Pancreas (tissue), 10 donors: ENCODE measurements at places on chromosomes 16 and 17. TPM values are rescaled to one million over a fixed set of nuclear protein-coding genes. Genes with fewer than 3 reads are reported as not detected.

- H3K4me1 ChIP-seq = peaks cover 9% of the 10 kb centered on the region
- H3K27me3 ChIP-seq = no peaks in the 10 kb centered on the region
- no peak for DNase-seq
- H3K27ac ChIP-seq = no peak overlapping the region
These were observed 2.6 kb downstream of the FN3KRP start for GRCh38 chr17:82718986-82719685.

Gene MEFV
- 0.22 TPM for total RNA-seq

Gene GSDMA
- 0.73 TPM for total RNA-seq

GRCh38 chr17:82315703-82316358, 1.6 kb downstream of the CD7 start:
- H3K4me1 ChIP-seq = no peaks in the 10 kb centered on the region
- H3K4me3 ChIP-seq = peak overlapping the region; percentile 5
- no peaks in the 10 kb centered on the region for H3K36me3 ChIP-seq
- H3K27me3 ChIP-seq = no peaks in the 10 kb centered on the region
- no peak for DNase-seq

GRCh38 chr17:65279456-65279855, 142.3 kb downstream of the RGS9 start:
- no peaks in the 10 kb centered on the region for H3K27me3 ChIP-seq
- no peak for DNase-seq
- no peaks in the 10 kb centered on the region for H3K4me1 ChIP-seq
- H3K4me3 ChIP-seq = no peak overlapping the region
- no peaks in the 10 kb centered on the region for H3K36me3 ChIP-seq

DNA sequence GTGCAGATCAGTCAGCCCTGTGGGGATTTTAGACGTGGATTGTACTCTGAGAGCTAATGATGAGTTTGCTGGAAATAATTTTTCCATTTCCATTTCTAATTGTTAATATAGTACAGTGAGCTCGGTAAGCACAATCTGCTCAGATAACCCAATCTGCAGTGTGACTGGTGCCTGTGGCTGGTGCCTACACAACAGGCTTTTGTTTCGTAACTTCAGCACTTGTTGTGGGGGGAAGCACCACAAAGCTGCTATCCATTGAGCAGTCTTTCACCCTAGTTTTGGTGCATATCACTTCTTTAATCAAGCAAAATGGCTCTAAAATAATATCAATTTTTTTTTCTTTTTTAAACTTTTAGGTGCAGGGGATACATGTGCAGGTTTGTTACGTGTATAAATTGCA, 534.9 kb upstream of the HSBP1 start:
- no peak for DNase-seq
- H3K4me3 ChIP-seq = no peak overlapping the region
- no peak overlapping the region for H3K27ac ChIP-seq
- H3K4me1 ChIP-seq = no peaks in the 10 kb centered on the region

DNA sequence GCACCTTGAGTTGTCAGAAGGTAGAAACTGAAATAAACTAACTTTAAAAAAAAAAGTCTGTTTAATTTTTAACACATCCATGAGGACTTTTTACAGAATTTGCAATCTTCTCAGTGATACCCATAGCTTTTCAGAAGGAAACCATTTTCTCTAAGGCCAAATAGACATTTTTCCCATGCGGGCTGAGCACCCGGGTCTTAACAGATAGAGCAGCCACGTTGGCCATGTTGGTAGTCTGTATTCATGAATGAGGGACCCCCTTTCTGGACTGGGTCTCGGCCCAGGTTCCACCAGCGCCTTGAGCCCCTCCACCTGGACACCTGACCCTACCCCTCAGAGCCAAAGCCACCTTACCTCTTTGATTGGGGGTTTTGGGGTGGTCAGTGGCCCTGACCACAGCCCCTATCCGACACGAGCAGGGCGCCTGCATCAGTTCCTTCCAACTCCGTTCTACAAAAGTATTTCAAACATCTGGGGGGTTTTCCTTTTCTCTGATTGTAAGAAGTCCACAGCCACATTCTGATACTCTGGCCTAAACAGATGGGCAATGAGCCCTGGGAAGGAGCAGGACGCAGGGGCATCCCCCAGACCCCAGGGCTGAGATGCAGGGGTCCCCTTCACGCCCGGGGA, 18.0 kb downstream of the CIBAR2 start:
- H3K4me1 ChIP-seq = peaks cover 13% of the 10 kb centered on the region
- H3K4me3 ChIP-seq = no peak overlapping the region
- no peaks in the 10 kb centered on the region for H3K36me3 ChIP-seq
- H3K27me3 ChIP-seq = no peaks in the 10 kb centered on the region
- no peak overlapping the region for H3K27ac ChIP-seq

DNA sequence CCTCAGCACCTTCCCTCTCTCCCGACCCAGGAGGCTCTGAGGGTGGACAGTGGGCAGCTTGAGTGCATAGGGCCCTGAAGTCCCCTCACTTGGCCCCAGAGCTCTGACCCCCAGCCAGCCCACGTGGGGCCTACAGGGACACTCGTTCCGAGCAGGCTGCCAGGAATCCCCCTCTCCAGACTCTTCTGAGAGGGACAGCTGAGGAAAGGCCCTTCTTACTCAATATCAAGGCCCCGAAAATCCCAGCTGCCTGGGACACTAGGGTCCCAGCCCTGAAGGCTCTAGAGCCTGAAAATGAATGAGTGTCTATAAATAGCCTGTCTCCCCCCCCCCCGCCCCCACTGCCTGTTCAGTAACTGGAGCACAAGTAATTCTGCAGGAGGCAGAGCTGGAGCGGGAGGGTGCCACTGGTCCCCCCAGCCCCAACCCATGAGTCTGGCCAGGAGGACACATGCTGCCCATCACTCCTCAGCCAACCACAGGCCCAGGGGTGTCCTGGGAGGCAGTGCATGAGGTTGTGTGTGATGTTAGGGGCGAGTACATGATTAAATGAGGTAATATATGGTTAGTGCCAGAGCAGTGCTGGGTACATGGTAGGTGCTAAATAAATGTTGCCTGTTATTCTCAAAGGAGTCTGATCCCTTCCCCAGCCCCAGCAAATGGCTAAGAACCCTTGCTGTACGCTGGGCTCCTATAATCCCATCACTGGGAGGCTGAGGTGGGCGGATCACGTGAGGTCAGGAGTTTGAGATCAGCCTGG, 11.6 kb downstream of the ADAM11 start:
- no peaks in the 10 kb centered on the region for H3K36me3 ChIP-seq
- DNase-seq = no peak
- H3K27me3 ChIP-seq = no peaks in the 10 kb centered on the region
- no peaks in the 10 kb centered on the region for H3K4me1 ChIP-seq
- no peak overlapping the region for H3K4me3 ChIP-seq

Gene CTF1
- total RNA-seq = 1.6 TPM

Gene LDHD
- total RNA-seq = 7.0 TPM

Gene BIRC5
- total RNA-seq = 0.40 TPM

GRCh38 chr17:50905460-50905803, 39.3 kb upstream of the TOB1 start:
- peak overlapping the region; percentile 97 for H3K27ac ChIP-seq
- H3K27me3 ChIP-seq = no peaks in the 10 kb centered on the region
- peak overlapping the region; percentile 15 for H3K4me3 ChIP-seq
- H3K4me1 ChIP-seq = peaks cover 74% of the 10 kb centered on the region

DNA sequence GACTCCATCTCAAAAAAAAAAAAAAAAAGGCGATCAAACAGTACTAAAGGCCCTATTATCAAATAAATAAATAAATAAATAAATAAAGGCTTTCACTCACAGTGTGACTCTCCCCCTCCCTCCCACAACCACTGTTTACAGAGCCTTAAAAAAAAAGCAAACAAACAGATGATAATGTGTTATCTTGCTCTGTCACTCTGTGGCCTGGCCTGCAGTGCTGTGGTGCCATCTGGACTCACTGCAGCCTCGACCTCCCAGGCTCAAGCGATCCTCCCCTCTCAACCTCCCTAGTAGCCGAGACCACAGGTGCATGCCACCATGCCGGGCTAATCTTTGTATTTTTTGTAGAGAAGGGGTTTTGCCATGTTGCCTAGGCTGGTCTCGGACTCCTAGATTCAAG, 8.1 kb upstream of the NAGLU start:
- no peak overlapping the region for H3K27ac ChIP-seq
- H3K4me3 ChIP-seq = no peak overlapping the region
- no peaks in the 10 kb centered on the region for H3K36me3 ChIP-seq
- DNase-seq = no peak
- no peaks in the 10 kb centered on the region for H3K27me3 ChIP-seq

- H3K36me3 ChIP-seq = no peaks in the 10 kb centered on the region
- no peak for DNase-seq
- no peak overlapping the region for H3K4me3 ChIP-seq
These were observed 7.3 kb upstream of the DDX52 start for GRCh38 chr17:37650419-37651003.

GRCh38 chr17:56577843-56578204, 15.7 kb upstream of the NOG start:
- no peaks in the 10 kb centered on the region for H3K4me1 ChIP-seq
- no peaks in the 10 kb centered on the region for H3K27me3 ChIP-seq
- H3K27ac ChIP-seq = no peak overlapping the region
- no peak for DNase-seq
- H3K4me3 ChIP-seq = no peak overlapping the region

Gene CHCT1
- total RNA-seq = not detected

DNA sequence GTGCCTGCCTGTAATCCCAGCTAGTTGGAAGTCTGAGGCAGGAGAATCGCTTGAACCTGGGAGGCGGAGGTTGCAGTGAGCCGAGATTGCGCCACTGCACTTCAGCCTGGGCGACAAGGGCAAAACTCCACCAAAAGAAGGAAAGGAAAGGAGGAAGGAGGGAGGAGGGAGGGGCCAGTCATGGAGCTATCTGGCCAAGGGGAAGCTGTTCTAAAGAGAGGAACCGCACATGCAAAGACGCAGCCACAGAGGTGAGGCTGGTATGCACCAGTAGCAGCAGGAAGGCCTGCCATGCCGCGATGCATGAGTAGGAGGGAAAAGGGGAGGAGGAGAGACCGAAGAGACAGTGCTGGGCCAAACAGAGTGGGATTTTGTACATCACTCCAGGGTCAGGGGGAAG, 35.9 kb downstream of the HSBP1 start:
- no peak for DNase-seq
- no peaks in the 10 kb centered on the region for H3K27me3 ChIP-seq
- H3K27ac ChIP-seq = no peak overlapping the region

- no peak overlapping the region for H3K4me3 ChIP-seq
- no peak for DNase-seq
- no peak overlapping the region for H3K27ac ChIP-seq
- H3K4me1 ChIP-seq = no peaks in the 10 kb centered on the region
- H3K27me3 ChIP-seq = no peaks in the 10 kb centered on the region
- H3K36me3 ChIP-seq = no peaks in the 10 kb centered on the region
These were observed 1130.4 kb downstream of the CDH8 start for GRCh38 chr16:60905811-60906210.

DNA sequence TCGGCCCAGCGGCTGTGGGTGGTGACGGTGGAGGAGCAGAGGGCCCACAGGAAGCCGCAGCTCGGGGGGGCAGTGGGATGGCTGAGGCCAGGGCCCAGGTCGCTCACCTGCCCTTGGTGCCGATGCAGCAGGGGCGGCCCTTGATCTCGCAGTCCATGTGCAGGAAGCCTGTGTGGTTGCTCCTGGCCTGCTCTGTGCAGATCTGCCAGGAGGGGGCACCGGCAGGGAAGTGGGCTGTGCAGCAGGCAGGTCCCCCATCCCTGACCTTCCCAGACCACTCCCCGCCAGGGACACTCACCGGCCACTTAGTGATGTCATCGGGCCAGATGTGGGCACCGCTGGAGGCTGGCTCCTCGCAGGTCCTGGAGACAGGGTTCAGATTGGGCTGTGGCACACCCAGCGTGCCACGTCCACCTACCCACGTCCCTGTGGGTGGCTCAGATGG, 6.2 kb downstream of the AANAT start:
- H3K4me3 ChIP-seq = no peak overlapping the region
- no peaks in the 10 kb centered on the region for H3K36me3 ChIP-seq
- H3K4me1 ChIP-seq = no peaks in the 10 kb centered on the region
- H3K27ac ChIP-seq = no peak overlapping the region

DNA sequence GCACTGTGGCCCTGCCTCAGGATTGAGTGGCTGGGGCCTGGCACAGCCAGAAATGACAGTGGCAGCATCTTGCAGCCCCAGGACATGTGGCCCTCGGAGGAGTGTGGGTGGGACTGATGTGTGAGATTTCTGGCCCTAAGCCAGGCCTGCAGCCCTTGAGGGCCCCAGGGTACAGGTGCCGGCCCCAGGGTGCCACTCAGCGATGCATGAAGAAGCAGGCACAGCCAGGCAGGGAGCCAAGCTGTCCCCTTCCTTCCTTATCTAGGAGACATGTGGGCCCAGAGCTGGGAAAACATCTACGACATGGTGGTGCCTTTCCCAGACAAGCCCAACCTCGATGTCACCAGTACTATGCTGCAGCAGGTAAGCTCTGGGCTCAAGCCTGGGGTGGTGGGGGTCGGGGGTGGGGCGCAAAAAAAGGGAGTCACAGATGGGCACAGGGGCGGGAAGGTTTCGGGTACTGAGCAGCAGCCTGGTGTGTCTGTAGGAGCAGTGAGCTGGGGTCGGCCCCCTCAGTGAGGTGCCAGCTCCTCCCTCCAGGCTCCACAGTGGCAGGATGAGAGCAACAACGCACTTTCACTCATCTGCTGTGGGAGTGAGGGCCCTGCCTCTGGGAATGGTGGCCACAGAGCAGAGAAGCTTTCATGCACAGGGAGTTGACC, 4.1 kb downstream of the ACE start:
- no peaks in the 10 kb centered on the region for H3K36me3 ChIP-seq
- no peaks in the 10 kb centered on the region for H3K27me3 ChIP-seq
- peak; percentile 72 for DNase-seq
- H3K4me3 ChIP-seq = no peak overlapping the region

DNA sequence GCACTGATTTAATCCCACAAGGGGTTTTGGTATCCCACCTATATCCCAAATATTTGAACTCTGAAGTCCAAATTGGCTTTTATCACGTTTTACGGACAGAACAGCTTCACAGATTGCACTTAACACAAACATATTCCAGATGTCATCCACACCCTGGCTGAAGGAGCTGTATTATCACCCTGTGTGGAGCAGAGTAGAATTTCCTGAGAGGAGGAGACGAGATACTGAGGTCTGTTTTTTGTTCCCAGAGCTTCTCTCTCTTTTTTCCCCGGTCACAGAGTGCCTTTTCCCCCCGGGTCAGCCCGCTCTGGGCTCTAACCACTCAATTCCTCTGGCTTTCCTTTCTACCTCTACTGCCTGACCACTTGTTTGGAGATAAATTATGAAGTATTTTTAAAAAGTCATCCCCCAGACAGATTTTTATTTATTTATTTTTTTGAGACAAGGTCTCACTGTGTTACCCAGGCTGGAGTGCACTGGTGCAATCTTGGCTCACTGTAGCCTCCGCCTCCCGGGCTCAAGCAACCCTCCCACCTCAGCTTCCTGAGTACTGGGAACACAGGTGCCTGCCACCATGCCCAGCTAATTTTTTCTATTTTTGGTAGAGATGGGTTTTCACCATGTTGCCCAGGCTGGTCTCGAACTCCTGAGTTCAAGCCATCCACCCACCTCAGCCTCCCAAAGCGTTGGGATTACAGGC, 30.7 kb downstream of the DNAH2 start:
- no peaks in the 10 kb centered on the region for H3K4me1 ChIP-seq
- H3K27me3 ChIP-seq = no peaks in the 10 kb centered on the region
- H3K27ac ChIP-seq = no peak overlapping the region
- no peak overlapping the region for H3K4me3 ChIP-seq
- H3K36me3 ChIP-seq = no peaks in the 10 kb centered on the region

Gene DPEP3
- 0.12 TPM for total RNA-seq

- H3K27ac ChIP-seq = no peak overlapping the region
- peak overlapping the region; percentile 77 for H3K4me3 ChIP-seq
- no peaks in the 10 kb centered on the region for H3K4me1 ChIP-seq
- no peaks in the 10 kb centered on the region for H3K27me3 ChIP-seq
- no peaks in the 10 kb centered on the region for H3K36me3 ChIP-seq
These were observed 872 bp downstream of the ELMO3 start for GRCh38 chr16:67199808-67200198.

Gene WDR59
- total RNA-seq = 43.7 TPM
